SIG-M5 (cell line): ENCODE measurements at places on chromosomes 12 and 14.

GRCh38 chr14:67478800-67479084 is 9.8 kb downstream of the TMEM229B start:
- DNase-seq: no peak

DNA sequence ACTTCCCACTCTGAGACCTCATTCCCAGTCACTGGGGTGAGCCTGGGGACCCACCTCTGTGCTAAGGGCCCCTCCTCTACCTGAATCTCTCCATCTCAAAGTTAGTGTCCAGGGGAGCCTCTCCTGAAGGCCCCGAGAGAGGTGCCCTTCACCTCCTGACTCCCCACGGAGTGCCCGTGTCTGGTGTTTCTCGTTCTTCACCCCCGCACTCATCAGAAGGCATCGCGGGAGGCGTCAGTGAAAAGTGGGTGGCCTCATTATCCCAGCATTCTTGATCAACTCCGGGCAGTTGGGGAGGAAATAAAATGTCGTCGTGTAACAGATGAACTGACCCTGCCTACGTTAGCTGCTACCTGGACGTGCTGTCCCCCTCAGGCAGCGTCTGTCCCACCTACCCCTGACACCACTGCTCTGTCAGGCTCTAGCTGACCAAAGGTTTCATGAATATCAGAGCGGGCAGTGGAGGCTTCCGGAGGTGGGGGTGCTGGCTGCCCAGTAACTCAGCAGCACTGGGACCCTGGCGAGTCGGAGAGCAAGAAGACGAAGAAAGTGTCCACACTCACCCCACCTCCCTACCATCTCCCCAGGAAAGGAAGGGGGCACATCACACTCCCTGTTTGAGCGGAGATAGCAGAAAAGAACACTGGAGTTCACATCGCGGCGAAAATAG is 102.9 kb downstream of the PIWIL1 start:
- no peak for DNase-seq

DNA sequence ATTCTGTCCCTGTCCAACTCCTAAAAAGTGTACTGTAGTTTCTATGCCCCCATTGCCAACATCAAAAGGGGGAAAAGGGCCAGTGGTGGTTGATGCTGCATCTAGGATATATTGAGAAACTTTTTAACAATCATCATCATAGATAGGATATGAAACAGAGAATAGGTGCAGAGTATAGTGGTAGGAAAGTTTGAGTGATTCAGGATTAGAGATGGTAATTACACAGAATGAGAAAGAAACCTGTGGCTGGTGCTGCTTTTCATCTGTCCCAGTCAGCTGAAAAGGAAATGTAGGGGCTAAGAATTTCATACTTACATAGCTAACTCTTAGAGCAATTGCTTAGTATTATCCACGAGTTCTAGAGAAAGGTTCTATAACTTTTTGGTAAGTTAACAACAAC is 67.6 kb downstream of the GTF2A1 start:
- DNase-seq: no peak

GRCh38 chr14:64296561-64296960 is 2.4 kb upstream of the ESR2 start:
- DNase-seq: no peak
